Smooth muscle cell of the brain vasculature (primary cell): ENCODE measurements at places on chromosomes 5 and 9.

GRCh38 chr5:56406221-56406620, 173.1 kb upstream of the ANKRD55 start:
- no peak for DNase-seq

- no peak for DNase-seq
Measured at GRCh38 chr5:54457094-54457862, 1.8 kb downstream of the HSPB3 start.

DNA sequence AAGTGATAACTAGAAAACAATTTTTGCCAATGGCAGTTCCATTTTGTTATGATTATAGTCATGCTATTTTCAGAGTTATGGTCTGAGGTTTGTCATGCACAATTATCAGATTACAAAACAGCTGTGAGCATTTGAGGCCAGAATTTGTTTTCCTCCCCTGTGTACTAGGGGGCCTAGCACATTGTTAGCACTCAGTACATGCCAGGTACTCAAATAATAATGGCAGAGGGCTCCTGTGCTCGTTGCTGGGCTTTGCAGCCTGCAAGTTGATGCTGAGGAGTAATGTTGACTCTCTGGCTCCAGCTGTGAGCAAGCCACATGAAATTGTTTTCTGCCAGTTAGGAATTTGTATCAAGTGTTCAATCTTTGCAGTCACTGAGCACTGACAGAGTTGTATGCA, 6.9 kb downstream of the DNAI1 start:
- DNase-seq = no peak

DNA sequence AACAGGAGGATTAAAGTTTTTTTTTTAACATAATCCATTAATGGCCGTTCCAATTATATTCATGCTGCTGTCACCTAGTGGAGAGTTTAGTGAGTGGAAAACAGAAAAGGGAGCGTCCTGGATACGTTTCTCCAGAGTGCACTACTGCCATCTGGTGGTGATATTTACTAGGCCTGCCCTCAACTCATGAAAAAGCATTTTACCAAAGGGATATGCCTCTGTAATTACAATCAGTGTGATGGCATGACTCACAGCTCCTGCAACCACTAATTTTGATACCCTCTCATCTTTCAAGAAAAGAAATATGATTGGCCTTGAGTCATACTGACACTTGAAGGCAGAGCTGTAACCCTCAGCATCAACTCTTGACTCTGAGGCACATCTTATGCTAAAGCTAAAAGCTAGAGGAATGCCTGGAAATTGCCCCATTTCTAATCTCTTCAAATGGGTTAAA, 20.1 kb downstream of the MINAR2 start:
- peak; percentile 68 for DNase-seq
